Psoas muscle (tissue), 8 donors: ENCODE measurements at places on chromosomes 4 and X. TPM values are rescaled to one million over a fixed set of nuclear protein-coding genes. Genes with fewer than 3 reads are reported as not detected.
A peak's percentile ranks its signal among the peaks of the same experiment; 100 is the strongest.

Gene TBCK
- total RNA-seq: 9.7 TPM

Gene CCDC149
- 8.0 TPM for total RNA-seq

Gene LPAR4
- not detected for total RNA-seq

Gene SORBS2
- 5.9 TPM for total RNA-seq

DNA sequence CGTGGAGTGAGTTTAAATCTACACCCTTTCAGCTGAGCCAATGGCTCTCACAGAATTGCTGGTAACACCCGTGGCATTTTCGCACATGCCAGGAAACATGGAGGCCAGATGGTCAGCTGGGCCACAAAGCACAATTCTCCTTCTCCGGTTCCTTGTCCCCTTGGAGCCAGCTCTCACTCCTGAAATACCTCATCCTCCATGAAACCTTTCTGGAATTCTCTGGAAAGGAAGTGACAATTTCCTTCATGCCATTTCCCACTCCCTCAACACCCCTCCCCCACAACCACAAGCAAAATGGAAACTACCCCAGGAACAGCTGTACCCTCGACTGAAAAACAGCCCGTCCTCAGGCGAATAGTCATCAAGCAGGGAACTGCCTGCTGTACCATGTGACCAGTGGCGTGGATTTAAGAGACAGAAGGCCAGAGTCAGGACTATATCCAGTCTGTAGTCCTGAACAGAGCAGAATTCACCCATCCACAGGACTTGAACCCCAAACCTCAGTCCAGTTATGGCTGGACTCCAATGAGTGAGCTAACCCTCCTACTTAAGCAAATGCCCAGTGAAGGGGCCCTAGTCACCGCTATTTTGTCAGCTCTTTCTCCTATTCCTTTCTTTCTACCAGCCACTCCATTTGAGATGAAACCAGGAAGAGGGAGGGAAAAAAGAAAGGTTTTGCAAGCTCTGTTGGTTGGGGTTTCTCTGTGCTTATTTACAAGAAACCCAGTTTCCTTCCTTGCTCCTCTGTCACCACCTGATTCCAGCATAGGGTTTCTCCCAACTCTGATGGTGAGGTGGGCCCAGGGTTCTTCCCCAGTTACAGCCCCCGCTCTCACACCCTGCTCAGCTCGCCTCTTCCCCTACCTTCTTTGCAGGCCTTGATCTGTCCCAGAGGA lies 24.5 kb downstream of the ELF4 start:
- no peak overlapping the region for H3K4me3 ChIP-seq
- DNase-seq: no peak
- no peaks in the 10 kb centered on the region for H3K27me3 ChIP-seq
- H3K36me3 ChIP-seq: no peaks in the 10 kb centered on the region
- H3K27ac ChIP-seq: peak overlapping the region; percentile 30

- no peak for DNase-seq
- H3K27ac ChIP-seq: peak overlapping the region; percentile 85
- no peaks in the 10 kb centered on the region for H3K36me3 ChIP-seq
- no peaks in the 10 kb centered on the region for H3K27me3 ChIP-seq
Observed at GRCh38 chr4:176781739-176782100, 11.0 kb downstream of the VEGFC start.

GRCh38 chr4:99665983-99666382 lies 8.4 kb upstream of the C4orf54 start:
- no peaks in the 10 kb centered on the region for H3K4me1 ChIP-seq
- no peaks in the 10 kb centered on the region for H3K27me3 ChIP-seq
- H3K27ac ChIP-seq: no peak overlapping the region
- H3K36me3 ChIP-seq: no peaks in the 10 kb centered on the region

- peaks cover 14% of the 10 kb centered on the region for H3K4me1 ChIP-seq
- H3K27ac ChIP-seq: peak within 1 kb of the TSS; percentile 85
- no peaks in the 10 kb centered on the region for H3K36me3 ChIP-seq
- DNase-seq: peak; percentile 88
Observed at GRCh38 chrX:53281321-53281822, at the start of gene IQSEC2. IQSEC2 (minus strand) TSS chrX:53281584.
